Epithelial cell of alveolus of lung (primary cell): ENCODE measurements at places on chromosomes 3 and 15. TPM values are rescaled to one million over a fixed set of nuclear protein-coding genes. Genes with fewer than 3 reads are reported as not detected.

FOXP1 gene
- 35.6 and 57.7 TPM in 2 replicates for total RNA-seq

MAP6D1 gene
- 1.4 and 3.5 TPM in 2 replicates for total RNA-seq

C15orf62 gene
- total RNA-seq, result not detected in 2 replicates

ATP13A4 gene
- total RNA-seq, result 0.72 TPM in 1 of 2 replicates, not detected in the other

DCLK3 gene
- 0.39 TPM in 1 of 2 replicates, not detected in the other for total RNA-seq
